Omental fat pad (tissue), 4 donors: ENCODE measurements at places on chromosomes 16 and 17. TPM values are rescaled to one million over a fixed set of nuclear protein-coding genes. Genes with fewer than 3 reads are reported as not detected.
A peak's percentile ranks its signal among the peaks of the same experiment; 100 is the strongest.

GRCh38 chr17:65049085-65049756 is 7.3 kb downstream of the GNA13 start:
- DNase-seq: no peak

DNA sequence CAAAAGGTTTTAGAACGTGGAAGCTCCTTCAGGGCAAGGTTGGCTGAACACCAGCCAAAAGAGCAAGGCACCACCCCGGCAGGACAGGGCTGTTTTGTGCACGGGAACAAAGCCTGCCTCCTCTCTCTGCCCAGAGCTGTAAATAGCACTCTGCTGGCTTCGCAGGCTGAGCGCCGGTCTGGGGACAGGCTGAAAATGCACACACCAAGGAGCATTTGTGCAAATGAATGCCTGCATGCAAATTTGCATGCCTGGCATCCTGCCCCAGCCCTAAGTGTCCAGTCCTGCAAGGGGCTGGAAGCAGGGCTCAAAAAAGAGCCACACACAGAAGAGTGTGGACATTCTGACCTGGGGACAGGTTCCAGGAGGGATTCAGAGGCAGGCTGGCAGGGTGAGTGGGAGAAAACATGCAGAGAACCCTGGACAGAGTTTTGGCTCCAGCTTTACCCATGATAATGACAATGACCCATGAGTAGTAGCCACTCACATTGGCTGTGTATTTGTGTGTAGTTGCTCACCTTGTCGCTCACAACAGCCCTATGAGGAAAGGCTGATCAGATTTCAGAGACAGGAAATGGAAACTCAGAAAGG is 11.7 kb downstream of the ABAT start:
- no peak for DNase-seq

- DNase-seq: no peak
Observed at GRCh38 chr17:301681-302299, 50.8 kb downstream of the RPH3AL start.

DNA sequence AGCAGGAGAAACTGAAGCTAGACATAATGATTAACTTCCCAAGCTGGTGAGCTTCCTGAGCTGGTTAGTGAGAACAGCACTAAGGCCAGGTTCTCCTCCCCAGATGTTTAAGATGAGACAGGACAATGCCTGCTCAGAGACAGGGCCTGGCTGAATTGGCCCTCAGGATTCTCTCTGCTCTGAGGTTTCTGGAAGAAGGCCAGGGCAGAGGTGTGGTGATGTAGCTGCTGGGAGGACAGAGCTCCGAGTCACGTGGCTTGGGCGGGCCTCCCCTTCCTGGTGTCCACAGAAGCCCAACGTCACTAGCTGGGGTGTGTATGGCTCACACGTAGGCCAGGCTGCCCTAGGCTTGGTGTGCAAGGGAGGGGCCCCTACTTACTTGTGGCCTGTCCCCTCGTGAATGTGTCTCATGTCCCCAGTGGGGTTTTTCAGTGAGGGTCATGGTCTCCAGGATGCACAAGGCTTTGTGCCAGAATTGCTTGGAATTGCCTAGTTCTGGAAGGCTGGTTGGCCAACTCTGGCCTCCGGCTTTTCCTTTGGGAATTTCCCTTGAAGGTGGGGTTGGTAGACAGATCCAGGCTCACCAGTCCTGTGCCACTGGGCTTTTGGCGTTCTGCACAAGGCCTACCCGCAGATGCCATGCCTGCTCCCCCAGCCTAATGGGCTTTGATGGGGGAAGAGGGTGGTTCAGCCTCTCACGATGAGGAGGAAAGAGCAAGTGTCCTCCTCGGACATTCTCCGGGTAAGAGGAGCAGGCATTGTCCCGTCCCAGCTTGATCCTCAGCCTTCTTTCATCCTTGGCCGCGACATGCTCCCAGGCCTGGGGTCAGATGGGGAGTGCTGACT is 3.4 kb downstream of the NOD2 start:
- DNase-seq: peak; percentile 50

DNA sequence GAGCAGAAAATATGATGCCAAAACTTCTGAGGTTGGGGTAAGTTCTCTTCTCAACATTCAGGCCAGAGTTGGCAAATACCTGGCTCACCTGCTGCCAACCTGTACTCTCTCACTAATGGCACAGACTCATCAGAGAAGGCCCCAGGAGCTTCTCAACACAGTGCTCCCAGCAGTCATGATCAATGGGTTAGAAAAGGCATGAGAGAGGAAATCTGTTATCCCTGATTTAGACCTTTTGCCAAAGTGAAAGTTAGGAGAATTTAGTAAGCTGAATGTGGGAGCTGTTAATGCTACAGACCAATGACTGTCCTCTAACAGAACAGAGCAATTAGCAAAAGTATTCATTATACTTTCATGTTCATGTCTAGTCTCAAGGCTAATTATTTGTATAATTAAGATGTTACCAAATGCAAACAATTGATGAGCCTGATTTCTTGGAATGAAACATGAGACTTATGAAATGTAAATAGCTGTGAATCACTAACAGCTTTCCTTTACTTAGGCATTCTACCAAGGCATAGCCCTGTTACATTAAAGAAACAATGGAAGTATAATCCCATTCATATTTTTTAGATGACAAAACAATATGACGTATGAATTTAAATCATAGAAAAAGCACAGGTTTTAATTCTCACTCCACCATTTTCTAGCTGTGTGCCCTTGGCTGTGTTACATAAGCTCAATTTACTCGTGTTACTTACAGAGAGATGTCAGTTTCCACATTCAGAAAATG is 68.7 kb upstream of the MARCHF10 start:
- DNase-seq: no peak

- no peak for DNase-seq
Observed at GRCh38 chr17:71656964-71657858, 463.6 kb upstream of the SOX9 start.

- DNase-seq: no peak
Observed at GRCh38 chr17:40251576-40251975, 32.5 kb downstream of the WIPF2 start.

GRCh38 chr16:54175169-54175551 is 111.4 kb downstream of the IRX3 start:
- no peak for DNase-seq

- DNase-seq: no peak
Observed at GRCh38 chr16:74252329-74252728, 44.3 kb upstream of the PSMD7 start.

GRCh38 chr17:28505986-28506665 is at the start of gene FOXN1:
Gene FOXN1 (plus strand): TSS chr17:28506348. CDS start chr17:28523970, 17,622 bp downstream.
- DNase-seq: no peak

DNA sequence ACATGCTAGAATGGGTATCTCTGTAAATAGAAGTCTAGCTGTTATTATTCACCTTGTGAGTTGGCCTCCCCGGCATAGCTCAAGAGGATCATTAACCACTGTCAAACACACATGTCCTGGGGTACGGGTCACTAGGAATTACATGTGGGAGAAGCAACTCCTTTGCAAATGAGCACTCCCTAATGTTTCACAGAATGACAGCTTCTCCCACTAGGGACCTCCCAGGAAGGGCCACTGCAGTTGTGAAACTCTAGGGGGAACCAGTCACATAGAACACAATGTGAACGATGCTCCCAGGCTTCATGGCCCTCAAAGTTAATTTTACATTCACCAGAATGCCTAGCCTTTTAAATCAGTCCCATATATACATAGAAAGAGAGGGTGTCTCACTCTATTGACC is 12.4 kb upstream of the ZNF19 start:
- DNase-seq: no peak

- no peak for DNase-seq
Observed at GRCh38 chr17:20184181-20184580, 175.0 kb downstream of the SPECC1 start.

- no peak for DNase-seq
Observed at GRCh38 chr16:20884240-20884556, 16.0 kb downstream of the DCUN1D3 start.

- no peak for DNase-seq
Observed at GRCh38 chr17:15947976-15948752, 3.2 kb downstream of the ADORA2B start.

DNA sequence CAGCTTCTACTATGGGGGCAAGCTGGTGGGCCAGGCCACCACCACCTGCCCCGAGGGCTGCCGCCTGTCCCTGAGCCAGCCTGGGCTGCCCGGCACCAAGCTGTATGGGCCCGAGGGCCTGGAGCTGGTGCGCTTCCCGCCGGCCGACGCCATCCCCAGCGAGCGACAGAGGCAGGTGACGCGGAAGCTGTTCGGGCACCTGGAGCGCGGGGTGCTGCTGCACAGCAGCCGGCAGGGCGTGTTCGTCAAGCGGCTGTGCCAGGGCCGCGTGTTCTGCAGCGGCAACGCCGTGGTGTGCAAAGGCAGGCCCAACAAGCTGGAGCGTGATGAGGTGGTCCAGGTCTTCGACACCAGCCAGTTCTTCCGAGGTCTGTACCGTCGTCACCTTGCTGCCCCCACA is 19.5 kb downstream of the IRF8 start:
- DNase-seq: no peak

- no peak for DNase-seq
Observed at GRCh38 chr17:43940630-43941029, 1.6 kb downstream of the PPY start.

DNA sequence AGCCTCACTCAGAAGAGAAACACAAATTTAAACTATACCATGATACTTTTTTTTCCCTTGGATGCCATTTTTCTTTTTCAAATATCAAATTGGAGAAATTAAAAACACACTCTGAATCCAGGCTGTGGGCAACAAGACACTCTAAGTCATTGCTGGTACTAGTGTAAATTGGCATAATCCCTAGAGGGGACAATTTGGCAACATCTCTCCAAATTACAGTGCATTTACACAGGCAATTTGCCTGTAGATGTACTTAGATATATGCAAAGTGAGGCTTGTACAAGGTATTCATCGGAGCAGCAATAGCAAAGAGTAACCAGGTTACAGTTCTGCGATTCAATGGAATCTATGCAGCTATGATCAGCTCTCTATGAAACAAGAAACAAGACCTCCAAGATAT is 6.7 kb upstream of the GUCY2D start:
- DNase-seq: no peak

GRCh38 chr16:51986717-51987116 is 560.2 kb downstream of the TOX3 start:
- DNase-seq: no peak

GRCh38 chr16:83586036-83586435 is 221.7 kb upstream of the HSBP1 start:
- no peak for DNase-seq

GRCh38 chr16:2728034-2728433 is 8.0 kb upstream of the PRSS27 start:
- no peak for DNase-seq

- DNase-seq: no peak
Observed at GRCh38 chr17:19305256-19305655, 57.3 kb downstream of the B9D1 start.

DNA sequence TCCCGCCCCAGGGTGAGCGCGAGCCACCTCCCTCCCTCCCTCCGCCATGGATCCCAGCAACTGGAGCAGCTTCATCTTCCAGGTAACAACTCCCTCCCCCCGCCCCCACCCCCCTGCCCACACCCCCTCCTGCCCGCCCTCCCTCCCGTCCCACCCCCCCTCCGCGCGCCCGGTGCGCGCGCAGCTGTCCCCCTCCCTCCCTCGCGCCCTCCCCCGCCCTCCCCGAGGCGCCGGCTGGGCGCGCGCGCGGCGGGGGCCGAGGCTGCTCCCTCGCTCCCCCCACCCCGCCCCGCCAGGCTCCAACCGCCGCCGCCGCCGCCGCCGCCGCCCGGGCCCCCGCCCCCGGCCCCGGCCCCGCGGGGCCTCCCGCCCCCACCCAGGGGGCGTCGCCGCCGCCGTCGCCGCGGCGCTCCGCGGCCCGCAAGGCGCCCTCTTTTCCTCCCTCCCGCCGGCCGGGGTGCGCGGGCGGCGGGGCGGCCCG is at the start of gene MAZ:
Gene MAZ, plus strand, starts transcription at position 431 of the 481 bp plus-strand sequence. CDS start 173 bp downstream, outside the sequence.
- no peak for DNase-seq

DNA sequence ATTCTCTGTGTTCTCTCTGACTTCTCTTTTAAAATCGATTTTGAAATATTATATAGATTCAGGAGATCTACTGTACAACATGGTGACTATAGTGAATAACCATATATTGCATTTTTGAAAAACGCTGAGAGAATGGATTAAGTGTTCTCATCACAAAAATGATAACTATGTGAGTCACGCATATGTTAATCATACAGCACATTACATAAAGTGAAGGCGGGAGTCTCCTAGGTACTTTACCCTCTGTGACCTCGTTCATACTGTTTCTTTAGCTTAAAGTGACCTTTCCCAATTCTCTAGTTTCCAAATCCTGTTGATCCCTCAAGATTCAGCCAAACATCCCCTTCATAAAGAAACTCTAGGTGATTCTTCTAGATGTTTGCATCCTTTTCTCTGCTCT is 3.1 kb upstream of the KRTAP3-2 start:
- DNase-seq: no peak

GRCh38 chr17:48027322-48027981 is 10.1 kb downstream of the COPZ2 start:
- DNase-seq: no peak

DNA sequence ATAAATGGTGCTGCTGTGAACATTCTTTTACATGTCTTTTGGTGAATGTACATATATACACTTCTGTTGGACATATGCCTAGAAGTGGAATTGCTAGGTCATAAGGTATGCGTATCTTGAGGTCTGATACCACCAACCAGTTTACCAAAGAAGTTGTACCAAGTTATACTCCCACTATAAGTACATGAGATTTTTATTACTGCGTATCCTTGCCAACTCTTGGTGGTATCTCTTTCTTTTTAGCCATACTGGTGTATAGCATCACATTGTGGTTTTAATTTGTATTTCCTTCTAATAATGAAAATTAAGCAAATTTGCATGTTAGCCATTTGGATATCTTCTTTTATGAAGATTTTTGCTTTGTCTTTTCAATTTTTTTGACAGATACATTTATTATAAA is 80.5 kb downstream of the ATF7IP2 start:
- DNase-seq: no peak

- DNase-seq: no peak
Observed at GRCh38 chr17:73470316-73470826, 158.6 kb upstream of the CDC42EP4 start.

GRCh38 chr16:11796227-11797165 is 562 bp downstream of the ZC3H7A start:
- DNase-seq: peak; percentile 33

NRN1L gene
- total RNA-seq: 3.0 TPM

HOXB1 gene
- total RNA-seq: not detected

NT5M gene
- 1.3 TPM for total RNA-seq

KCNG4 gene
- total RNA-seq: not detected

FCSK gene
- 12.2 TPM for total RNA-seq

RNF43 gene
- total RNA-seq: not detected

CACNG3 gene
- total RNA-seq: not detected

FBXW10 gene
- total RNA-seq: not detected

TBC1D3B gene
- total RNA-seq: 1.5 TPM

OR1A1 gene
- not detected for total RNA-seq

OSBPL7 gene
- total RNA-seq: 5.8 TPM

MED9 gene
- 26.2 TPM for total RNA-seq

DDX28 gene
- 6.9 TPM for total RNA-seq

SHISA9 gene
- not detected for total RNA-seq
